ENCODE measurements at places on chromosomes 3 and 15.

DNA sequence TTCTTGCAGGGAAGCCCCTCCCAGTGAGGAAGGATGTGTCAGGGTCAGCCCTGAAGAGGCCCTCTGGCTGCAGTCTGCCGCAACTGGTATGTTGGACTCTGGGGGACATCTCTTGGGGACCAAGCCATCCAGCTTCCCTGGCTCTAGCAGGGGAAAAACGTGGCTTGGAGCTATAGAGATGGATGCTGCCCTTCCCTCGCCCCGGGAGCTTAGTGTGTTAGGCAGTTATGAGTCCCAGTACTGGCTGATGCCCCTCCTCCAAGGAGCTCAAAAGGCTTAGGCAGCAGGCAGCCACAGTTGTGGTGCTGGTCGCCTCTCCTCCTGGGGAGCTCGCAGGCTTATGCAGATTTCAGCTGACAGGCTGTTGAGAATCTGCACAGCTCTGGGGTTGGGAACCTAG is 353.1 kb upstream of the GBE1 start:
- no peak for DNase-seq

DNA sequence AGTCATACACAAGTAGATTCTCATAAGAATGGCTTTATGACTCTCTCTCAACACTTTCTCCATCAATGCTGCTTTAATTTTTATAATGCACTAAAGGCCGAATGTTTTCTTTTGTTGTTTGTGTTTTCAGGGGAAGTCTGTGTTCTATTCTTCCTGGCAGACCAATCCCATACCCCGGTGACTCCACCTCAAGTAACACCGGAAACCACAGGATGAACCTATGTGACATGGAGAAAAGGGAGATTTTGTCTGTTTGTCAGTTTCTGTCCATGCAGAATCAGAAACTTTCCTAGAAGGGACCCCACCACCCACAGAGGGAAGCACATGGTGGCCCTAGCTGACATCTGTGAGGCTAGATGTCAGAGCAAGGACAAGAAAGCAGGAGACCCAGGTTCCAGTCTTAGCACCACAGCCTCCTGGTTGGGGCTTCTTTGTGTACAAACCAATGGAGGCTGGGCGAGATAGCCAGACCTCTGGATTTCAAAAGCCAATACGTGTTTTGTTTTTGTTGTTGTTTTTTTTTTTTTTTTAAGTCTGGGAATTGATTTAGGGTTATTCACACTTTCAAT is 109.0 kb downstream of the OSBPL10 start:
- no peak for DNase-seq

GRCh38 chr3:189698811-189699210 is 67.6 kb downstream of the TP63 start:
- no peak for DNase-seq

GRCh38 chr3:178459038-178459410 is 77.2 kb upstream of the KCNMB2 start:
- no peak for DNase-seq

DNA sequence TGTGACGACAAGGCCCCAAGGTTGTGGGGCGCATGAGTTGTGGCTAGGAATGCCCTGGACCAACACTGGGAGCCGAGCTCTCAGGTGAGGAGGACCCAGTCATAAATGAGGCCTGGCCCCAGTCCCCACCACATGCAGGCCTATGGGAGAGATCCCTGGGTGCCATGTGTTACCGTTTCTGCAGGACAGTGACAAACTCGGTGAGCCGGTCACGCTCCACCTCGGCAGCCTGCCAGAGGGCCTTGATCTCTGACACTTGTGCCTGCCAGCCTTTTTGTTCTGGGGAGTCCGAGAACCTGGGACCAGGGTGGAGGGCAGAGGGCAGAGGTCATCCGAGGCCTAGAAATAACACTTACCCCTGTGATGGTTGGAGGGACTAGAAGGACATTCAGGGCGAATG is 27.7 kb upstream of the HHATL start:
- no peak for DNase-seq

- DNase-seq: no peak
Observed at GRCh38 chr3:184746131-184747120, 34.6 kb upstream of the MAGEF1 start.

- DNase-seq: no peak
Observed at GRCh38 chr3:126100634-126101301, 16.8 kb upstream of the SLC41A3 start.

- DNase-seq: no peak
Observed at GRCh38 chr3:50418850-50419249, 59.5 kb upstream of the TMEM115 start.

- DNase-seq: peak; percentile 35
Observed at GRCh38 chr15:52727815-52728214, 48.6 kb upstream of the ATOSA start.

GRCh38 chr3:196621611-196622010 is 17.9 kb upstream of the NRROS start:
- DNase-seq: no peak

- DNase-seq: no peak
Observed at GRCh38 chr15:39502082-39502447, 78.8 kb upstream of the THBS1 start.
